Airway epithelial cell (primary cell): ENCODE measurements at places on chromosomes 12 and 14. TPM values are rescaled to one million over a fixed set of nuclear protein-coding genes. Genes with fewer than 3 reads are reported as not detected.

The NPFF gene
- not detected in 2 replicates for total RNA-seq

The CCDC88C gene
- 18.9 and 26.7 TPM in 2 replicates for total RNA-seq

The KRT2 gene
- total RNA-seq = 0.28 TPM in 1 of 2 replicates, not detected in the other

The PGF gene
- total RNA-seq = 51.8 and 57.1 TPM in 2 replicates

The ADAM21 gene
- 0.14 and 1.2 TPM in 2 replicates for total RNA-seq

The MANSC4 gene
- not detected in 2 replicates for total RNA-seq

The OR9K2 gene
- not detected in 2 replicates for total RNA-seq

The ITGB7 gene
- 4.7 and 5.2 TPM in 2 replicates for total RNA-seq

The SLC7A8 gene
- 12.0 and 19.0 TPM in 2 replicates for total RNA-seq

The RND1 gene
- total RNA-seq = 0.46 and 0.92 TPM in 2 replicates

The HOXC6 gene
- total RNA-seq = not detected in 2 replicates

The BMAL2 gene
- 30.8 and 47.3 TPM in 2 replicates for total RNA-seq

The SOAT2 gene
- total RNA-seq = 0.07 TPM in 1 of 2 replicates, not detected in the other

The PRR4 gene
- total RNA-seq = 1.6 TPM in 1 of 2 replicates, not detected in the other

The SDS gene
- not detected in 2 replicates for total RNA-seq

The SLCO1C1 gene
- total RNA-seq = not detected in 2 replicates

The CFAP73 gene
- not detected in 2 replicates for total RNA-seq

The CLEC4D gene
- not detected in 2 replicates for total RNA-seq

The C12orf60 gene
- total RNA-seq = 1.2 and 2.3 TPM in 2 replicates

The SLC8A3 gene
- total RNA-seq = not detected in 2 replicates

The RARG gene
- 84.2 and 108 TPM in 2 replicates for total RNA-seq
